ENCODE measurements at places on chromosomes 4 and X.
A peak's percentile ranks its signal among the peaks of the same experiment; 100 is the strongest.

DNA sequence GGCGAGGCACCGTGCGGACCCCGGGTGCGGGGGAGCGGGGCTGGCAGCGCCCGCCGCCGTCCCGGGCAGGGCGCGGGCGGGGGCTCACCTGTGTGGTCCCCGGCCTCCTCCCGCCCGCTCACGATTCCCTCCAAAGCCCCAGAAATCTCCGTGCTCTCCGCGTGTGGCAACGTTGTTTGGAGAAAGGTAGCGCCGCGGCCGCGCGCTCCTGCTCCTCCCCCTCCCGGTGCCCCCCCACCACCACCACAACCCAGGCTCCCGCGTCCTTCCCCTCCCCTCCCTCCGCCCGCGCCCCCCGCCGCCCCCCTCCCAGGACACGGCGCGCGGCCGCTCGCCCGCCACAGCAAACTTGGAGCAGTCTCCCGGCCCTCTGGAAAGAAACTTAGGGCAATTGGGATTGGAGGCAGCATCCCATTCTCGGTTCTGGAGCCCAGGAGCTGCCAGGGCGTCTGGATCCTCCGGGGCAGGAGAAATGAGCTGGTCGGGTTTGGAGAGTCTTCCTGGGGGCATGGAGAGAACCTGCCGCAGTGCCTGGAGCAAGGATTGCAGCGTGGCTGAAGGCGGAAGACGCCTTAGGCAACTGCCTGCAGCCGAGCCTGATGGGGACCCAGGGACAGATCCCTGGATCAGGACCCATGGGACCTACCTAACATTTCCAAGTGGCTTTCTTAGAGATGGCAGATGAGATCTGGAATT lies 855 bp downstream of the KLF3 start:
- peak overlapping the region; percentile 88 for H3K4me3 ChIP-seq
- H3K27me3 ChIP-seq: no peaks in the 10 kb centered on the region
- H3K36me3 ChIP-seq: no peaks in the 10 kb centered on the region
- no peak for DNase-seq

GRCh38 chr4:156568484-156568883 lies 403.1 kb downstream of the PDGFC start:
- no peaks in the 10 kb centered on the region for H3K4me1 ChIP-seq
- no peak for DNase-seq
- no peak overlapping the region for H3K4me3 ChIP-seq
- H3K27me3 ChIP-seq: no peaks in the 10 kb centered on the region

- H3K36me3 ChIP-seq: no peaks in the 10 kb centered on the region
- no peak overlapping the region for H3K4me3 ChIP-seq
- no peaks in the 10 kb centered on the region for H3K4me1 ChIP-seq
- DNase-seq: no peak
- H3K27me3 ChIP-seq: no peaks in the 10 kb centered on the region
Observed at GRCh38 chr4:161419822-161420221, 744.0 kb downstream of the FSTL5 start.

- H3K4me3 ChIP-seq: no peak overlapping the region
- no peak overlapping the region for H3K27ac ChIP-seq
- H3K36me3 ChIP-seq: peaks cover 30% of the 10 kb centered on the region
- peaks cover 2% of the 10 kb centered on the region for H3K4me1 ChIP-seq
- DNase-seq: no peak
Observed at GRCh38 chr4:54041100-54041499, 23.3 kb downstream of the CHIC2 start.

GRCh38 chr4:85457752-85458467 lies 17.0 kb upstream of the ARHGAP24 start:
- no peaks in the 10 kb centered on the region for H3K36me3 ChIP-seq
- H3K4me3 ChIP-seq: no peak overlapping the region
- no peak for DNase-seq
- no peaks in the 10 kb centered on the region for H3K27me3 ChIP-seq

DNA sequence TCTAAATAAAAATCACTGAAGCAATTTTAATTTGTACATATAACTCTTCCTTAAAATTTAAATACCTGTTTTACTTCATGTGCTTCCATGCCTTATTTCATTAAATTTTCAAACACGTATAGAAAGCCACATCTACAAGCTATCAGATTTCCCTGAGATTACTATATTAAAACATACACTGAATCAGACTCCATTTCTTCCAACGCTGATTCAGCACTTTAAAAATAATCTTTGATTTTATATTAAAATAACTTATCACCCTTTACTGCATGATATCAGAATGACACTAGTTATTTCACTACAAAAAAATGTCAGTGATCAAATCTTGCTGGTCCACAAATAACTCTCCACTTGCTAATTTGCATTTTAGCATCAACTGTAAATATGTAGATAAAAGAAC lies 550.8 kb downstream of the IL1RAPL1 start:
- H3K36me3 ChIP-seq: no peaks in the 10 kb centered on the region
- no peak overlapping the region for H3K4me3 ChIP-seq
- no peaks in the 10 kb centered on the region for H3K27me3 ChIP-seq

GRCh38 chrX:102979536-102979935 lies 42.5 kb downstream of the RAB40AL start:
- H3K27me3 ChIP-seq: no peaks in the 10 kb centered on the region
- H3K27ac ChIP-seq: no peak overlapping the region
- H3K36me3 ChIP-seq: no peaks in the 10 kb centered on the region
- H3K4me1 ChIP-seq: no peaks in the 10 kb centered on the region
- no peak overlapping the region for H3K4me3 ChIP-seq

- DNase-seq: no peak
- H3K36me3 ChIP-seq: no peaks in the 10 kb centered on the region
- no peaks in the 10 kb centered on the region for H3K4me1 ChIP-seq
- no peak overlapping the region for H3K27ac ChIP-seq
- no peak overlapping the region for H3K4me3 ChIP-seq
Observed at GRCh38 chr4:69957209-69957608, 8.3 kb downstream of the CSN2 start.

DNA sequence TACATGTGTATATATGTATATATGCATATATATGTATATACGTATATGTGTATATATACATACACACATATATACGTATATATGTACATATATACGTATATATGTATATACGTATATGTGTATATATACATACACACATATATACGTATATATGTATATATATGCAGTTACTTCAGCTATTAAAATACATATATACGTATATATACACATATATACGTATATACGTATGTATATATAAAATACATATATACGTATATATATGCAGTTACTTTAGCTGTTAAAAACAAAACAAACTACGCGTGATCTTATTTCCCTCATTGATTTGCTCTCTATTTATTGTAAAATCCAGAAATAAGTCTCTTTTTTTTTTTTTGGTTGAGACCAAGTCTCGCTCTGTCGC lies 13.9 kb downstream of the TXK start:
- H3K4me1 ChIP-seq: no peaks in the 10 kb centered on the region
- H3K4me3 ChIP-seq: no peak overlapping the region
- peaks cover 8% of the 10 kb centered on the region for H3K27me3 ChIP-seq
- no peak for DNase-seq

DNA sequence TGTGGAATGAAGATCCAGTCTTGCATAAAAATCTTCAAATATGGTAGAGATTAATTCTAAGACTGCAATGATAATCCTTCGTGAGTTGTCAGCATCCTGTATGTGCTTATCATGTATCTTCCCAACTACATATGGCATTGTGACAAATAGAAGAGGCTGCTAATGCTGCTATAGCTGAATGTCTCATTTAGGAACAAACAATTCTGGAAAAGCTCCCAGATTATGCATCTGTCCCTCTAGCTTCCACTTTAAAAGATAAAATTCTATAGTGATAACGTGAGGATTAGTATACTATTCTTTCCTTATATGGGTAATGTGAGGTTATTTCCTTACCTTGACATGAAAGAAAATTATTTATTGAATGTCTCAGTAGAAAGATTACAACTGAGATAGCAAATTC lies 930.9 kb downstream of the DMD start:
- DNase-seq: no peak
- H3K36me3 ChIP-seq: no peaks in the 10 kb centered on the region
- H3K27ac ChIP-seq: no peak overlapping the region
- H3K27me3 ChIP-seq: no peaks in the 10 kb centered on the region
- H3K4me3 ChIP-seq: no peak overlapping the region

DNA sequence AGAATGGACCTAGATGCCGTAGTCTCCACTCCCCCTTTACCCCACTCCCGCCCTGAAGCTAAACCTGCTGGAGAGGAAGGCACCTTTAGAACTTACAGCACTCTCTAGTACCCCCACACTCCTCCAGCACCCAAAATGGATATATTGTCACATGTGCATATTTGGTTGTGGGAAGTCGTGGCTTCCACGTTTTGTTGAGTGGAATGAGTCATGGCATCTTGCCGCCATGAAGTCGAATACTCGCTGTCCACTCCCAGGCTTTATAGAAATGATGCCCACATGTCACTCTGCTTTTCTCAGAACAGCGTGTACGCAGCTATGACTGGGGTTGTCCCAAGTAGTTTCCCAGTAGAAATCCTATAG lies 545 bp downstream of the ABCE1 start:
- no peaks in the 10 kb centered on the region for H3K27me3 ChIP-seq
- DNase-seq: peak; percentile 36
- peak overlapping the region; percentile 97 for H3K4me3 ChIP-seq
- peaks cover 21% of the 10 kb centered on the region for H3K36me3 ChIP-seq

DNA sequence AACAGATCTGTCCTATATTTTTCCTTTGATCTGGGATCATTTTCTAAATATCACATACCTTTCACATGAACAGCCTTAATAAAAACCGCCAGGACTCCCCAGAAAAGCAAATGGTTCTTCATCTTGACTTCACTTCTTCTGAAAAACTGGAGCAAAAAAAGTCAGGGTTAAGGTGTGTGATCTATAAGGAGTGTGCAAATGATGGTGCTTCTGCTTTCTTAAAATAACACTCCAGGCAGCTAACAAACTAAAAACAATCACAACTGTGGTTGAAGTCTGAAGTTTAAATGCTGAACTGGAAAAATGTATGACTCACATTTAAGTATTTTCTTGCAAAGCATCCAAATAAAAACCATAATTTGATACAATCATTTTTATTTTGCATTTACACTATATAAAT lies at the start of gene JCHAIN:
Gene JCHAIN, minus strand, starts transcription at position 140 of the 400 bp plus-strand sequence. Its CDS starts 18 bp downstream, at position 122.
- no peak for DNase-seq
- peaks cover 7% of the 10 kb centered on the region for H3K36me3 ChIP-seq
- peak within 1 kb of the TSS; percentile 75 for H3K27ac ChIP-seq

DNA sequence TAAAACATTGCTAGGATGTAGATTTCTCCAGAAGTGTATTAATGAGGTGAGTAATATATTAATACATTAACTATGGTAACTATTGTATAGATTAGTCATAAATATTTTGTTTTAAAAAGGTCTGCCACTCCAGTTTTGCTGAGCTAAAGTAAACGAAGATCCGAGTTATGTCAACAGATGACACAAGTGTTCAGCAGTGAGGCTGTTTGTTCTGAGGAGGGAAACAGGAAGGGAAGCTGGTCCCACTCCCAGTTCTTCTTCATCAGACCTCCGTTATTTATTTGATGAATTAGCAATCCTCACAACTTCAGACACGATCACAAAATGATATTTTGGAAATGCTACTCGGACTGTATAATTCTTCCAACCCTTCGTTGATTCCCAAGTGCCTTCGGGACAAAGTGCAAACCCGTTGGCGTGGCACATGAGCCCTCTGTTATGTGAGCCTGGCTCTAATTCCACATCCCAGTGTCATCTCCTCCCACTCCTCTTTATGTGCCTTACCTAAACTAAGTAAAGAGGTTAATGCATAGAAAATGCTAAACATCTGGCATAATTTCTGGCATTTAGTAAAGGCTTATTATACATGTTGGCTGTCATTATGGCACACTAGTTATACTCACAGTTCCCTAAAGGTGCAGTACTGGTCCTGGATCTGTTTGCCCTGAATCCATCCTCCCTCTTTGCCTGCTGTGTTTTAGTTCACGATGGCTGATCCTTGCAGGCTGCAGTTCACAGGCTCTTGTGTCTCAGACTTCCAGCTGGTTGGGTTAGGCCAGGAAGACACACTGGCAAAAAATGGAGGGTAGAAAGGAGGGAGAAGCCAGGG lies 190.6 kb upstream of the LNX1 start:
- H3K4me3 ChIP-seq: no peak overlapping the region
- no peaks in the 10 kb centered on the region for H3K4me1 ChIP-seq
- peaks cover 4% of the 10 kb centered on the region for H3K27me3 ChIP-seq
- DNase-seq: no peak
- no peaks in the 10 kb centered on the region for H3K36me3 ChIP-seq

DNA sequence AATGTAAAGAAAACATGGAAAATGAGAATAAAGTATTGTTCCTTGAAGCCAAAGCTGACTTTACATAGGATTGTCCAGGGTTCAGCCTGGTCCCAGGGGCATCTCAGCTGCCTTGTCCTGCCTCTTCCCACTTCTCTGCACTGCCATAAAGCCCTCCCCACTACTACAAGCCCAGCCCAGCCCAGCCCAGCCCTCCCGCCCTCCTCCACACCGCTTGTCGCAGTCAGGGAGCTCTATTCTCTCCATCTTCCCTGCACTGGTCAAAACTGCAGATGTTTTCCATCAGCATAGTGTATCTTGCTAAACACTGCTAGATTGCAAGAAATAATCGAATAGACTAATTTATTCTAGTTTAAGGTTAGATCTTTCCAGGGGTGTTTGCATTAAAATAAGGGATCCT lies 100.3 kb downstream of the TENM3 start:
- DNase-seq: no peak
- H3K27me3 ChIP-seq: peaks cover 5% of the 10 kb centered on the region
- H3K27ac ChIP-seq: no peak overlapping the region

GRCh38 chr4:40969501-40969900 lies 219.7 kb downstream of the NSUN7 start:
- H3K4me1 ChIP-seq: no peaks in the 10 kb centered on the region
- no peak overlapping the region for H3K4me3 ChIP-seq
- peaks cover 12% of the 10 kb centered on the region for H3K27me3 ChIP-seq
- no peak overlapping the region for H3K27ac ChIP-seq
- no peak for DNase-seq

GRCh38 chr4:186158966-186159365 lies 32.4 kb upstream of the CYP4V2 start:
- H3K27me3 ChIP-seq: peaks cover 16% of the 10 kb centered on the region
- DNase-seq: no peak
- H3K4me1 ChIP-seq: no peaks in the 10 kb centered on the region

- H3K36me3 ChIP-seq: peaks cover 25% of the 10 kb centered on the region
- H3K27me3 ChIP-seq: peaks cover 6% of the 10 kb centered on the region
- no peak overlapping the region for H3K4me3 ChIP-seq
- DNase-seq: no peak
- H3K4me1 ChIP-seq: peaks cover 7% of the 10 kb centered on the region
- H3K27ac ChIP-seq: no peak overlapping the region
Observed at GRCh38 chr4:3376266-3376665, 65.5 kb upstream of the HGFAC start.

DNA sequence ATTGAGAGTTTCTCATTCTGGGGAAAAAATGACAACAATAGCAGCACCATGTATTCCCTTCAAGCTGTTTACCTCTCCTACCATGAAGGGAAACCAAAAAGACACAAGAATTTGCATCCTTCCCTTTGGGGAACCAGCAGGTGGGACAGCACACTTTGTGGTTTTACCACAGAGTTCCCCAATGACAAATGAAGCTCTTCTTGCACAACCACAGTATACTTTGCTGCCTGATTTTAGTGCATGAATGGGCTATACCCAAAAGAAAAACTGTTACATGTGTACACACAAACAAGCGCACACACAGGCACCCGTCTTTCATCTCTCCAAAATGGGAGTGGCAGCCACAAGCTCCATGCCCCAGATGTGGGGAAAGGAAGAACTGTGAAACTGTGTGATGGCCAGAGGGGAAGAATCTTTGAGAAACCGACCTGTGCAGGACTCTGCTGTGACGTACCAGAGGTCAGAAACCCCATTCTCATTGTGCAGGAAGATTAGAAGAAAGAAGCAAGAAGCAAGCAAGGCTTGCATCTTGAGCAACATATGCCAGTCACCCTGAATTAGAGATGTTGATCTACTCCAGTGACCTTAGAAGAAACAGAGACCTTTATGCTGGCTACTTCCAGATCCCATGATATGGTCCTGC lies 2.7 kb upstream of the MAML3 start:
- H3K27me3 ChIP-seq: peaks cover 6% of the 10 kb centered on the region
- peak overlapping the region; percentile 70 for H3K4me3 ChIP-seq
- DNase-seq: peak; percentile 64
- no peaks in the 10 kb centered on the region for H3K36me3 ChIP-seq

All from stimulated activated naive B cell treated with anti-CD40 and anti-IgM and Interleukin-4, amounts not matched to agents 10 μg/mL and 1 μg/mL and 100 μg/mL, for 72 hours (primary cell).